ENCODE measurements at places on chromosomes 4 and X.

DNA sequence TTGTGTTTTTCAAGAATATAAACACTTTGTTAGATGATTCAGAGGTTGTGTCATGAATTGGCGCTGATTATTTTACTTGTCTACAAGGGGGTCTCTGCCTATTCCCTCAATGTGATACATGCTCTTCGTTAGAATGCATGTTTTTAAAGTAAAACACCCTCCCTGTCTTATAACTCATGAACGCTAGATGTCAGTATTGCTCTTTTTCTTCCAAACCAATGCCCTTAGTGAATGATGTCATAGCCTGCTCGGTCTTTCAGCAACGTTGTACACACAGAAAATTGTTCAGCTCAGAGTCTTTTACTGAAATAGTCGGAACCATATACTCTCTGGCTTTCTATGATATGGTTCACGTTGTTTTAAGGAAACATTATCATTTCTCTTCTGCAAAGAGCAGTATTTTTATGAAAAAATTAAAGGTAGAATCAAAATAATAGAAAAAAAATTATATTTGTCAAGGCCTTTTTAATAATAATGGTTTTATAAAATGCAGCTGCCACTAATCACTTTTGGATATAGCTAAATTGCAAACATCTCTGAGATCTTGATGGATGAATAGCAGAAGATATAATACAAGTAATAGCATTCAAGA lies 292.9 kb downstream of the TLL1 start:
- no peak for DNase-seq
- H3K4me1 ChIP-seq, result no peaks in the 10 kb centered on the region
- no peaks in the 10 kb centered on the region for H3K27me3 ChIP-seq
- H3K4me3 ChIP-seq, result no peak overlapping the region
- no peak overlapping the region for H3K27ac ChIP-seq
- no peaks in the 10 kb centered on the region for H3K36me3 ChIP-seq

DNA sequence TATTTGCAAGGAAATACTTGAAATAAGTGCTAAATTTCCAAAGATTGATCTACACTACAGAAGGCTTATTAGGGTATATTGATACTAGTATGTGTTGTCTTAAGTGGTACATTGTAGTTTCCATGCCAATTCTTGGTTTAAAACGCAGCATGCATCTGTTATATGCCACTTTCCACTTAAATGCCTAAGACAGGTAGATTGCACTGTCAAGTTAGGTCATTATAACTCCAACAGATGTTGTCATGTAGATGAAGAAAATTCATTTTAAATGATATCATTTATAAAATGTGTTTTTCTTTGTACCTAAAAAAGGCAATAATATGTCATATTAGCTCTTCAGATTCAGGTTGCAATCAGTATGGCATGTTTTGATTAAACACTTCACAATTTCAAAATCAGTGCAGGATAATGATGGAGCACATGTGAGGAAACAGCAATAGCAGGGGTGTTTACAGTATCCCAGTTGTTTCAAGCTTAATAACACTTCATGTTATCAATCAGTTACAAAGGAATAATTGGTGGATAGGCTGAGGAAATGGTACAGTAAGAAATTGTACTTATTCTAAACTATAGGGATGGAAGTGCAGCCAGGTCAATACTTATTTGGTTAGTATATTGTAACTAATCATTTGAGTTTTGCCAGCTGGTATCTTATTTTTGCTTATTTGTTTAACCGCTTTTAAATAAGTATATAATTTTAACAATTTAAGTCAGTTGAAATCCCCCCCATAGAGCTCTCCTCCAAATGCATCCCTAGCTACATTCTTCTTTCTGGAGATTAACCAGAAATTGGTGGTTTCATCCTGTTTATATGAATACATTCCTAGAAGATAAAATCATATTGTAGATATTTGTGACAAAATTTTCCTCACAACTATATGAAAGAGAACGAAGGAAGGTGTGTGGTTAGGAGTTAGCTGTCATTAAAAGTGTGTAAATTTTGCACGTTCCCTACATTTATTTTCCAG lies 454.4 kb upstream of the ATOH1 start:
- H3K27ac ChIP-seq, result no peak overlapping the region
- no peaks in the 10 kb centered on the region for H3K27me3 ChIP-seq
- no peaks in the 10 kb centered on the region for H3K36me3 ChIP-seq
- no peak for DNase-seq

DNA sequence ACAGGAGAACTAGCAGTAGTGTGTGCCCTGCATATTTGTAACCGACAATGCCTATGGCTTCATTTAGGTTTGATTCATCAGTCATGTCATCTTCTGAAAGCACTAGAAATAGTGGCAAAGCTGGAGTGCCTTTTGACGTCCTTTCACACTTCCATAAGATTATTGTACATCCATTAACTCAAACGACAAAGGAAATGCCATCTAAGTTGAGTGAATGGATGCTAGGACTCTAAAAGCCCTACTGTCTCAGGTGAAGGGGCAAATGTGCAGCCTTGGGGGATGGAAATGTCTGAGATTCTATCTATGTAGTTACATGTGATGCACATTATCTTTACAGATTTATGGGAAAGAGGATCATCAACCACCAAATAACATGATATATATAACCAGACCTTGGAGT lies 1473.6 kb downstream of the STIM2 start:
- no peak overlapping the region for H3K4me3 ChIP-seq
- no peak overlapping the region for H3K27ac ChIP-seq
- H3K36me3 ChIP-seq, result no peaks in the 10 kb centered on the region
- H3K27me3 ChIP-seq, result no peaks in the 10 kb centered on the region
- no peak for DNase-seq
- no peaks in the 10 kb centered on the region for H3K4me1 ChIP-seq

GRCh38 chr4:134773497-134774000 lies 572.0 kb upstream of the PABPC4L start:
- H3K4me1 ChIP-seq, result no peaks in the 10 kb centered on the region
- H3K4me3 ChIP-seq, result no peak overlapping the region
- no peaks in the 10 kb centered on the region for H3K36me3 ChIP-seq
- H3K27me3 ChIP-seq, result no peaks in the 10 kb centered on the region
- no peak for DNase-seq

- no peaks in the 10 kb centered on the region for H3K4me1 ChIP-seq
- H3K27me3 ChIP-seq, result no peaks in the 10 kb centered on the region
These were observed 46.0 kb upstream of the TMPRSS11F start for GRCh38 chr4:68175562-68176155.

DNA sequence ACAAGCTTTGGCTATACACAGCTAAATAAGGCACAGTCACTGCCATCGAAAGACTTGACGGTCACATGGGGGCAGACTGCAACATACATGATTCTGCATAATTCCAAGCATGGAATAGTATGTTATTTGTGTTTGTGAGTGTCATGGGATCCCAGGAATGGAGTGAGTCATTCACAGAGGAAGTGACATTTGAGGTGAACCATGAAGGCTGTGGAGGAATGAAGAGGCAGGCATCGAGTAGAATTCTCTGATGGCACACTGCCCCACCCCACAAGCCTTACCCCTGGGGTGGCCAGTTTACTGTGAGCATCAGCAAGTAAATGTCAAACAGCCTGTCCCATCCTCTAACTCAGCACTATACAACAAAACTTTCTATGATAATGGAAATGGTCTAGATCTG lies 619.7 kb downstream of the MID1IP1 start:
- no peaks in the 10 kb centered on the region for H3K36me3 ChIP-seq
- H3K4me1 ChIP-seq, result no peaks in the 10 kb centered on the region
- no peak overlapping the region for H3K27ac ChIP-seq
- no peak overlapping the region for H3K4me3 ChIP-seq
- H3K27me3 ChIP-seq, result no peaks in the 10 kb centered on the region
- no peak for DNase-seq
